ENCODE measurements at places on chromosomes 5 and 9.

GRCh38 chr5:179795049-179795862 is 1.5 kb downstream of the LTC4S start:
- DNase-seq = peak; percentile 40

DNA sequence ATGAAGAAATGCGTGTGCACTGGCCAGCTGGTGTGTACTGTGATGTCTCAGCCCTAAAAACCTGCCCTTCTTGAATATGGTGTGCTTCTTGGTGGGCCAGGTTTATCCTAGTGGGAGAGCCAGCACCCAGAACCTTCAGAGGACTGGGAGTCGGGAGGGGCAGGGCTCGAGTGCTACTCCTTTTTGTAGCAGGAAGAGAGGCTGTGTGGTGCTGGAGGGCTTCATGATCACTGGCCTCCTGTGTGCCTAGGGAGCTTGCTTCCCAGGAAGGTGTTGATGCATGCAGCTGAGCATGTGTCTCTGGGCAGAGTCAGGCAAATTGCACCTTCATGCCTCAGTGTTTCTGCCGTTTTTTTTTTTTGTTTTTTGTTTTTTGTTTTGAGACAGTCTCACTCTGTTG is 20.0 kb downstream of the PHF2 start:
- no peak for DNase-seq

GRCh38 chr5:109141222-109142200 is 268.3 kb downstream of the PJA2 start:
- no peak for DNase-seq

GRCh38 chr5:3056866-3057265 is 305.4 kb upstream of the IRX2 start:
- no peak for DNase-seq

- DNase-seq = no peak
Measured at GRCh38 chr5:6926491-6927038, 213.3 kb downstream of the TENT4A start.

- no peak for DNase-seq
Measured at GRCh38 chr5:35032356-35032755, 15.4 kb downstream of the AGXT2 start.

- peak; percentile 87 for DNase-seq
Measured at GRCh38 chr5:132294728-132295504, 722 bp downstream of the SLC22A4 start.

DNA sequence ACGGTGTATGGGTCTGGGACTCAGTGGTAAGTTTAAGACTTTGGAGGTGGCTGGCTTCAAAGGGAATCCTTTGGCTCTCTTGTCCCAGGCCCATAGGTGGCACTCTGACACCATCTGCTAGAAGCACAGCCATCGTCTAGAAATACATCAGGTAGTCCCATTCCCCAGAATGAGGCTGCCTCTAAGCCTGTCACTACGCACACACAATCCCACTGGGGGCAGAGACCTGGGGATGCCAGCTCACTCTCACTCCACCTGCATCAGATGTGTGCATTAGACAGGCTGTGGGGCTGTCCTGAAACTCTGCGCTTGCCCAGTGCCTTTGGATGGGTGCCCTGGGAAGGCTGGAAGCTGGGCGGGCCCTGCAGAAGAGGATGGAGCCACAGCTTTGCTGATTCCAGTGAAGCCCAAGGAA is 127.5 kb upstream of the PANK3 start:
- DNase-seq = peak; percentile 66

GRCh38 chr5:150502106-150502505 is 5.8 kb upstream of the NDST1 start:
- no peak for DNase-seq

DNA sequence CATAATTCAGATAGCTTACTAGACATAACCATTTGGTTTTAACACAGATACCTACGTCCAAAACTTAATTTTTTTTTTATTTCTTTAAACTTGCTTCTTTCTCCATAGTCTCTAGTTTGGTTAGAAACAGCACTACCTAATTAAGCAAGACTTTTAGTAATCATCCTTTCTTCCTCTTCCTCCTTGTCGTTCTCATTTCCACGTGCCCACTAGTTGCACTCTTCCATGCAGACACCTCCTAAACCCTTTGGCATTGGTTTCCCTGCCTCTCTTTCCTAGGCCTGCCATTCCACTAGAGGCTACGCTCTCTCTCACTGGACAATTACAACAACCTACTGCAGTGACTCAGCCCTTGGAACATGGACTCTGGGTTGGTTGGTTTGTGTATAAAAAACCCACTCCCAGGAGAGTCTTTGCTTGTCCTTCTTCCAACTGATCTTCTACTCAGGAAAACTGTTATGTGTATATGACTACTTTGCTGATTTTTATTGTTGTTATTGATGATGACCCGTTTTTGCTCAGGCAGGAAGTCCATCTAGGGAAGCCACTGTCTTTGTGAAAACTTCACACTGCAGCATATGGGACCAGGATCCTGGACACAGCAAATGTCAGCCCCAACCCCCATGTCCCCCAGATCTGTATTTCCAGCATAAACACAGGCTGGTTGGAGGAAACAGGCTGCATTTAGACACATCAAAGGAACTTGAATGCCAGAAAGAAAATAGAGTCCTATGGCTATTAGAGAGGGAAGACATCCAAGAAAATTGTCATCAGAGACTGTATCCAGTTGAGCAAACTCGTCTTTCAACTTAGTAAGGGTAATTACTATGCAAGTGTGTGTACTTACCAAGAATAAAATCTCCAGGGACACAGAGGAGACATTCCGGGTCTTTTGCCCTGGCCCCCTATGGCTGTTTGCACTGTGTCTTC is 503.2 kb downstream of the GADD45G start:
- no peak for DNase-seq

GRCh38 chr9:30718483-30718882 is 1666.0 kb upstream of the ACO1 start:
- DNase-seq = no peak

GRCh38 chr5:89337-90286 is 2.4 kb upstream of the PLEKHG4B start:
- no peak for DNase-seq

GRCh38 chr9:69173497-69173890 is 583 bp upstream of the TJP2 start:
- DNase-seq = no peak

- no peak for DNase-seq
Measured at GRCh38 chr5:81253875-81254274, 20.8 kb downstream of the CKMT2 start.

DNA sequence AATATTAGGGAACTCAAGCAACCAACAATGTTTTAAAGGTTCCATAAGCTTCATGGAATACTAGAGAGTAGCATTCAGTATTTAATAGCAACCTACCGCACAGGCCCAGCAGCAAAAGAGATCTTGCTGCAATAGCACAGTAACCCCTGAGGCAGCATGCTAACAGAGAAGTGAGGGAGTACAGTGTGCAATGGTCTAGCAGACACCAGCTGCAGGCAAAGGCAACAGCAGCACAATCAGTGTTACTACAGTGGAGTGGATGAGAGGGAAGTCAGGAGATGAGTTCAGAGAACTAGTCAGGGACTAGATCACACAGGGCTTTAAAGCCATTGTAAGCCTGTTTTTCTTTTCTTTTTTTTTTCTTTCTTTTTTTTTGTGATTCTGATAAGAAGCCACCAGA is 2.8 kb downstream of the TICAM2 start:
- no peak for DNase-seq
